ENCODE measurements at places on chromosomes 11 and 22.

DNA sequence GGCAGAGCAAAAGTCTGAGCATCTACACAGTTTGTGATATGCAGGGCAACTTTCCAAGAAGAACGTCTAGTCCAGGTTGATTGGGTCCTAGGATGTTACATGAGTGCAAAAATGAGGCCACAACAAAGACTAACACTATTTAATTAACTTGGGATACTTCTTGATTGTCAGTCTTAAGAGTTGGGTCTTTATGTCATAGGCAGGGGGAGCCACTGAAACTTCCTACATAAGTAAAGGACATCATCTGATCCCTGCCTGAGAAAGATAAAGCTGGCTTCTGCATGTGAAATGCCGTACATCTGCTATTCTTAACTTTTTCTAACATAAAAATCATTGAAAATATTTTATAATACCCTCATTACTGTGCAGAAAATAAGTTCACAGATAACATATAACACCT lies 525.5 kb downstream of the NTM start:
- DNase-seq, result no peak

- no peak for DNase-seq
Measured at GRCh38 chr22:49954991-49955580, 5.5 kb upstream of the PIM3 start.

DNA sequence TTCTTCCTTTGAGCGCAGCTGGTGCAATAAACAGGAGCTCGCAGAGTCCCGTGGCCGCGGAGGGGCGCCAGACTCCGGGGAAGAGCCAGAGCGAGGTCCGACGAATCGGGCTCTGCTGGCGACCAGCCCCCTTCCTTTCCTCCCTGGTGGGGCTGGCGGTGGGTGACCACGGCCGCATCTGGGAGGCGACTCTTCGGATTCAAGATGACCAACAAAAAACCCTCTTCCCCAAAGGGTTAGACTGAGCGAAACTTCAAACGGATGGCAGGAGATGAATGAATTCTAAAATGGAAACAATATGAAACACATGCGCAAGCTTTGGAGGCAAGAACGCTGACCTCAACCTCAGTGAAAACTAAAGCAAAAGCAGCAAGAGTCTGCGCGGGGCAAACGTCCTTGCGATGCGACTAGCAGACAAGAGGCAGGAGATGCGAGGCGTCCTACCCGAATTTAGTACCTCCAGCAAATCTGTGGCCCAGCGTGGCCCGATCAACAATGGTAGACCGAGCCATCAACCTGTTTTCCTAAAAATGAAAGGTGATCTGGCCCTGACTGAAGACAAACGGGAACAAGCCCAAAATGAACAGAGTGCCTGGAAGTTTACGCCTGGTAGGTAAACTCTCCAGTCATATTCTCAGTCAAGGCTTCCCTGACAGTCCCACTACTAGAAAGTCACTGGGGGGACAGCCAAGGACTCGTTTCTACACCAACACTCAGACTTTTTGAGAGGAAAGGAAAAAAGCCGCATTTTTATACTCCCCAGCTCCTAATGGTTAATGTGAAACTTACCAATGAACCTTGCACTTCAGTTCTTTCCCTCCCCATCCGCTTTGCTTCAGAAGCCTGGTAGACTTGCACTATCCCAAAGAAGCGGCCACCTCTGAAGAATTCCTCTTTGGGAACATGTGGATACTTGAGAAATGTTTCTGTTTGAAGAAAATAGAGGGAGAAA lies 11.6 kb downstream of the MMP3 start:
- DNase-seq, result peak; percentile 23

DNA sequence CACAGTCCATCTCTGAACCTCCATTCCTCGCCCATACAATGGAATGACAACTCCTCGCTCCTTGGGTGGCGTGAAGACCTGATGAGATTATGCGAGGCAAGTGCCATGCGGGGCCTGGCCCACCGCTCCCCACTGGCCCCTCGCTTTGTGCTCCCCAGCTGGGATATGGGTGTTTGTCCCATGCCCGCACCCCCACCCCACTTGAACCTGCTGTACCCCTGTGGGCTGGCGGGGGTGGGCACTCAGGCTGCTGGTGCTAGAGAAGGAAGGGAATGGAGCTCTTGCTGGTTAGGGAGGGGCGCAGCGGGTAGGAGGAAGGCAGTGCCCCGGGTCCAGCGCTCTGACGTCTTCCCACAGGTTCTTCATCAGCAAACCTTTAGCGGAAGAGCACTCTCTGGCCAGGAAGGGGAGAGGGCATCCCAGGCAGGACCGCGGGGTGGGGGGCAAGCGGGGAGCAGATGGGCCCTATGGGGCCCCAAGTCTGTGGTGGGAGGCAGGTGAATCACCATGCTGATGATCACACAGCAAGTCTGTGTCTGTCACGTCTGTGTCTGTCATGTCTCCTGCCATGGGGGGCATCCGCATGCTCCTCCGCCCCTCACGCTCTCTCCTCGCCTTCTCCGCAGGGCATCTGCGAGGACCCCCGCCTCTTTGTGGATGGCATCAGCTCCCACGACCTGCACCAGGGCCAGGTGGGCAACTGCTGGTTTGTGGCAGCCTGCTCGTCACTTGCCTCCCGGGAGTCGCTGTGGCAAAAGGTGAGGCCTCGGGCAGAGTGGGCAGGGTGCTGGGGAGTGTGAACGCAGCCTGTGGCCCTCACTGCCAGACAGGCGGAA lies 9.4 kb upstream of the OMP start:
- DNase-seq, result no peak

DNA sequence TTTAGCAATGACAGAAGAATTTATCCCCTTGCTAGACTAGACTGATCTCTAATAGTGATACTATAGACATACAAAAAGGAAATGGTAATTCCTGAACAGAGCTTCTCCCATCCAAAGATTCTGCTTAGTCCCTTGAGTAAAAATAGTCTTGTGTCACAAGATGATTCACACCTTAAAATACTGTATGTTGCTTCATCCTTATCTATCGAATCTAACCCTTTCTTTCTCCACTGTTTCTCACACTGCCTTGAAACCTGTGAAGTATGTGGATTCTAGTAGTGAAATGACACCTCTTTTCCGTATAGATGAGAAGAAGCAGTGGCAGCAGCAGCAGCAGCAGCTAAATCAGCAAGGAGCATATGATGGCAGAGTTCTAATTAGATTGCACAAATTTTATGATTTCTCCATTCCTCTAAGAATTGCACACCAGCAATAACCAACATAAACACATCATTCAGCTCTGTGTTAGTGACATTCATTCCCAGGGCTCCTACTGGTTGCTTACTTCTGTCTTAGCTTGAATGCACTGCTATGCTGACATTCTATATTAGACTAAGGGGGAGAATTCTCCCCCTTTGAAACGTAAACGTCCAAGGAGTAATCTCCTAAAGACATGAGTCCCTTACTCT lies 14.6 kb downstream of the KCNA4 start:
- DNase-seq, result no peak

DNA sequence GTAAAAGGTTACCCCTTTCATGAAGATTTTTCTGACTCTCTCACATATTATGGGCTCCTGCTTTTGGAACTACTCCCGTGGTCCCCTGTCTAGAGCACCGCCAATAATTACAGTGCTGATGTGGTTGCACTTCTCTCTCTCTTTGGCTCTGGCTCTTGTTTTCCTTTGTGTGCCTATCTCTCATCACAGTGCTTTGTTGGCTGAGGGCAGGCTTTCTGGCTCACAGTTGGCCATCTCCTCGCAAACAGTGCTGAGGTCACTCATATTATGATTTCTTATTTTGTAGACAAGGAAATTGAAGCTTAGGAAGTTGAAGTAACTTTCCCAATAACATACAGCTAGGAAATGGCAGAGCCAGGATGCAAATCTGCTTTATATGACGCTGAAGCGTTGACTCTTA lies 192.5 kb downstream of the DDX10 start:
- no peak for DNase-seq

Measured in activated CD8-positive, alpha-beta T cell treated with anti-CD3 and anti-CD28 coated beads, Interleukin-2, amount 10 ng/mL, durations not matched to agents 7 days and 5 days (primary cell).